ENCODE measurements at places on chromosomes 5 and 9.

DNA sequence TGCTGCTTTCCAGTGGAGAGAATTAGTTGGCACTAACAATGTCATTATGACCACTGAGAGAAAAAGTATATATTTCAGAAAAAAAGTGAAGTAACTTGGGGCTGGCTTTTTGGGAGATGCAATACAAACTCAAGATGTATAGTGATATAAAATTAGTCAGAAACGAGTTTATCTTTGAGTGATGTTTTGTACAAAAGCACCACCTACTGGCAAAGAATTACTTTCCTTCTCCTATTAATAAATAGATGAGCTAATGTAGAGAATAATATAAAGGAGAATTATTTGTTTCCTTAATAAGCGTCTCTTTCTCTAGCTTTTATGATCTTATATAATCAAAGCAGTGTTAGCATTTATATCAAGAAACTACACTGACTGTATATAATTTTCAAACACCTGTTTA, 158.8 kb downstream of the MEF2C start:
- no peak for DNase-seq

GRCh38 chr5:159218595-159219023, 9.3 kb upstream of the RNF145 start:
- DNase-seq, result no peak

DNA sequence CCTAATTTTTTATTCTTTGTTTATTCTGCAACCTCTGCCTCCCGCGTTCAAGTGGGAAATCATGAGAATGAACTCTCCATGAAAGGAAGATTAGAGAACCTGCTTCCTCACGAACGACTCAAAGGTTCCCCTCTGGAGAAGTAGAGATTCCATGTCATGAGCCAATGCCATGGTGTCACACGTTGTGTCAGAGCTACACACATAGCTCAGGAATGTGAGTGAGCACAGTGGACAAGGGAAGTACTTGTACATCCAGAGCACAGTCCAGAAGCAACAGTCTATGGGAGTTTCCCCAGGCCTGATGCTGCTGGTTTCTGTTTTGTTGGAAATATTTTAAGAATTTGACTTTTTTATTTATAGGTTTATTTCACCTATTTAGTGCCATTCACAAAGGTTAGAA, 26.8 kb upstream of the PPP2CA start:
- DNase-seq, result no peak

- DNase-seq, result no peak
These were observed 23.1 kb upstream of the HMCN2 start for GRCh38 chr9:130242270-130243014.

DNA sequence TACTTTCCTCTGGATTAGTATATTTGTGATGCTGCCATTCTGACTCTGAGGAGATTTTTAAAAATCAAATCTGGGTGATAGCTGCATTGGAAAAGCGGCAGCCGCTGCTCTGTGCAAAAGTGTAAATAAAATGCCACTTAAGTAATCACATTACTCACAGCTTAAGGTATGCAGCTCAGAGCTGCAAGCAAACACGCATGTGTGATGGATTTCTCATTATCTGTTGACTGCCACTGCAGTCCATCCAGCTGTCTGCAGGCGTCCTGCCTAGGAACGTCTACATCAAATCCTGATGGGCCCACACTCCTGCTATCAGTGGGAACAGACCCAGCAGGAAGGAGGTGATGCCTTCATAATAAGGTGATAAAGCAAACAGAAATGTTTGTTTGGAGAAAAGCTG, 216.9 kb downstream of the SPOCK1 start:
- no peak for DNase-seq

DNA sequence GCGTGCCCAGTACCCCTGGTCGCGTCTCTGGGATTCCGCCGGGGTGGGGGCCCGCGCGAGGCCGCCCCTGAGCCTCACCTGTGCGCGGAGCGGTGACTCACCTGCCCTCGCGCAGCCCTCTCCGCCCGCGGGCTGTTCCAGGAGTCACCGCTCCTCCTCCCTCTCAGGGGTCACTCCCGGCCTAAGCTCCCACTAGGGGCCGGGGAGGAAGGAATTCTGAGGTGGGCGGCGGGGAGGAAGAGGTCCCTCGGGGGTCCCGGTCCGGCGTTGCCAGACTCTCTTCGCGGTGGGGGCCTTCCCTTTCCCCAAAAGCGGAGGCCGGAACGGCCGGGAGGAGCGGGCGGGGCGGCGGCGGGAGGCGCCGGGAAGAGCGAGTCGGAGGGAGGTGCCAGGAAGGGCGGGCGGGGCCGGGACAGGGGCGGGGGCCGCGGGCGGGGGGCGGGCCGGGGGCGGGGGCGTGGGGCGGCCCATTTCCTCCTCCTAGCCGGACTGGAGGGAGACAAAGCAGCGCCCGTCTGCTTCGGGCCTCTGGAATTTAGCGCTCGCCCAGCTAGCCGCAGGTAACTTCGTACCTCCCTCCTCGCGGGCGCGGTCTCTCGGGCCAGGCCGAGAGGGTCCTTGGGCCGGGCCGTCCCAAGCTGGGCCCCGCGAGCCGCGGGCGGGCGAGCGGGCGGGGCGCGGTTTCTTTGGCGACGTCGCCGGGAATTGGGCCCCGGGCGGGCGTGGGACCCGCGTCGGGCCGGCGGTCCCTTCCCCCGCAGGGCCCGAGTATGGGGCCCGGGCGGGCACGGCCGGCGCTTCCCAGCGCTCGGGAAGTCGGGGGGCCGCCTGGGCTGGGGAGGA, at the start of gene CTNNA1:
Gene CTNNA1 (plus strand): TSS at position 475 of the 843 bp plus-strand sequence. CDS start 28,500 bp downstream, outside the sequence.
- DNase-seq, result peak; percentile 93

DNA sequence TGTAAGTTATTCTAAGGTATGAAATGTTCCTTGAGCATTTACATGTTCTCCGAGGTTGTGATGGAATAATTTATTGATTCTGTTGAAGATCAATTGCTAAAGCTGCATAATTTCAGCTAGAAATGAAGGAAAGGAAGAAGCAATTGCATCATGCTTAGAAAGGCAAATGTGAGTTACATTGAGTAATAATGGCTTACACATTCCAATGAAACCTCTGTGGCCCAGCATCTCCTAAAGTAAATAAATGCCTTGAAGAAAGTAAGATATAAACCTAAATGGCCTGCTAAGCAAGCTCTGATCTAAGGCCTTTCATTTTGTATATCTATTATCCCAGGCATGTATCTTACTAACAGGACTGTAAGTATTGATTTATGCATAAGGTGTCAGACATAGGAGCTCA, 677.3 kb upstream of the RGMB start:
- DNase-seq, result no peak

DNA sequence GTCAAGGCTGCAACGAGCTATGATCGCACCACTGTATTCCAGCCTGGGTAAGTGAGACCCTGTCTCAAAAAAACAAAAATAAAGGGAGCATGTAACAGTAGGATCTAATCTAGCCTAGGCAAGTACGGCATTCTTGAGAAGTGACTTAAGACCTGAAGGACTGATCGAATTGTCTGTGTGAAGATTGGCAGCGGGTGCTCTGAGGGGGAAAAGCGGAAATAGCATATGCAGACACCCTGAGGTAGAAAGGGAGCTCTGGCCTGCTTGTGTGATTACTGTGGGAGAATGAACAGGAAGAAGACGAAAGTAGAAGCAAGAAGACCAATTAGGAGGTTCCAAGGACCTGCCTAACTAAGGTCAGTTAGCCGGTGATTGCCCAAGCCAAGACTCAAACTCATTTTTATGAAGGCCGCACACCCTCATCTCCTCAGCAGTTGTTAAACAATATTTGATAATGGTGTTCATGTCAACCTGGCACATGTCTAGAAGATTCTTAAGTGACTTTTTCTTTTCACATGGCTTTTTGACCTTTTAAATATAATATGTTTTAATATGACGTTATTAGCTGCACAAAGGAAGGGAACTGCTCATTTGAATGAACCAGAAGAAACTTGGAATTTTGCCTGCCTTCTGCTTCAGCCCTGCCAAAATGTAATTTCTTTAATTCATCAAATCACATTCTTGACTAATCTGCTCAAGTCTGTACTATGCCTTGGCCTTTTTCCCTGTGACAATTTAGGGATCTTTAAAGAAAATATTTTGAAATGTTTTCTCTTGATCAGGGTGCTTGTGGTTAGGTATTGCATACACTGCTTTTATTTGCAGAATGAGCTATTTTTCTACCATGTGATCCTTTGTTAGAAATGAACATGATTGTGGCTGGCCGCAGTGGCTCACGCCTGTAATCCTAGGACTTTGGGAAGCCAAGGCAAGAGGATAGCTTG, 289.2 kb upstream of the DMRT1 start:
- no peak for DNase-seq

GRCh38 chr9:134052491-134052890, 15.3 kb downstream of the BRD3 start:
- no peak for DNase-seq

DNA sequence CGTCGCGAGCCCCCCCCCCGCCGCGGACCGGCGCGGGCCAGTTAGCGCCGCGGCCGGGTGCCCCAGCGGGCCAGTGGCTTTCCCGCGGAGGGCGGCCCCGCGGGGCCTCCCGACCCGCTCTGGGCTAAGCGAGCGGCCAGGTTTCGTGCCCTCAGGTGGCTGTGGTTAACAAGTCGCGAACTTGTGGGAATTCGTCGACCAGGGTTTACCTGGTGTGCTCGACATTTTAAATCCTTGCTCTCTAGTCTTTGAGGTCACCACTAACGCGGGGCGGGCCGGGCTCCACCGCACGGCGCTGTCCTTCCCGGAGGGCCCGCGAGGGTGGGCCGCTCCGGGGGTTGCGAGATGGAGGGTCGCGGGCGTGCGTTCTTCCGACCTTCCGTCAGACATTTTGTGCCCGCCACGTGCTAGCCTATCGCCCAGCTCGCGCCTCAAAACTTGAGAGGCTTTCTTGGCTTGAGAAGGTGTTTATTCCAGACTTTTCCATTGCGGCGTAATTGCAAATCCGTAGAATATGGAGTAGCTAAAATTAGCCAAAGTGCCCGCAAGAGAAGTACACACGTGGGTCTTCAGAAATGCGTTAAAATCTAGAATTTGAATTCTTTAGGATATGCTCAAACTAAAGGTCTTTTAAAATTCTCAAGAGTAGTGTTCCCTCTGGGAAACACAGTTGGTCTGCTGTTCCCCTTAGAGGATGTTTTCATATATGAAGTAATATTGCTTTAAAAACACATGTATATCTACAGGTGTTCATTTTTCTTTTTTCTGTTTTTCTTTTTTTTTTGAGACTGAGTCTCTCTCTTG, 2.1 kb downstream of the ANP32B start:
- peak; percentile 69 for DNase-seq

DNA sequence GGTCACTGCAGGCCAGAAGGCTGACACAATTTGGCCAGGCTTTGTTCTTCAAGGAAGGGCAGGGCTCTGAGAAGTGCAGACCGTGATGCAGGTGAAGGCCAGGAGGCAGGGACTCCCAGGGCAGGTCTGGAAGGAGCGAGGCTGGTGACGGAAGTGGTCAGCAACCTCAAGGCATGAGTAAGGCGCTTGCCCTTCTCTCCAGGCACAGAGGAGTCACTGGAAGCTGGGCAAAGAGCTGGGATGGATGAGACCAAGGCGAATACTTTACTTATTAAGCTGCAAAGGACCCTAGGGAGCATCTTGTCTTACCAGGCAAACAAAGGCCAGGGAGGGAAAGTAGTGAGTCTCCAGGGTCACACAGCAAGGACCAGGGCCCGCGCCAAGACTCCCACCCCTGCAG, 18.6 kb downstream of the IRF1 start:
- DNase-seq, result no peak
